ENCODE measurements at places on chromosomes 2 and 18.

- no peak for DNase-seq
Measured at GRCh38 chr18:69387186-69387585, 13.5 kb upstream of the DOK6 start.

GRCh38 chr18:77763530-77764145 is 514.0 kb downstream of the GALR1 start:
- DNase-seq = no peak

DNA sequence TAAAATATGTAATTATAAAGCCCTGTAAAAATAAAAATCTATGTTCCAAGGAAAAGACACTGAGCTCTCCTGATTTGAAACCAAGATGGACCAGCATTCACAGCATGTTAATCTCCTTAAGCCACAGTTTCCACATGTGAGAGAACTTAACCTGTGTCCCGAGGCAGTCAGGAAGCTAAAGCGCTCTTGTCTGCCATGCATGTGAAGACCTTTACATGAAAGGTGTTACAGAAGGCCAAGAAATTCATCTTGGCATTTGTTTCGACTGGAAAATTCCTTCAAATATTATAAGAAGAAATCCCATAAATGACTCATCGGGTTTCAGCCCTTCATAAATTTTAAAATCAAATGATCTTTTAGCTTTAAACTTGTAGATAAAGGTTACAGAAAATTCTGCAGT is 328.6 kb downstream of the CDH2 start:
- no peak for DNase-seq

GRCh38 chr2:72780477-72780876 is 45.4 kb downstream of the EXOC6B start:
- DNase-seq = no peak

DNA sequence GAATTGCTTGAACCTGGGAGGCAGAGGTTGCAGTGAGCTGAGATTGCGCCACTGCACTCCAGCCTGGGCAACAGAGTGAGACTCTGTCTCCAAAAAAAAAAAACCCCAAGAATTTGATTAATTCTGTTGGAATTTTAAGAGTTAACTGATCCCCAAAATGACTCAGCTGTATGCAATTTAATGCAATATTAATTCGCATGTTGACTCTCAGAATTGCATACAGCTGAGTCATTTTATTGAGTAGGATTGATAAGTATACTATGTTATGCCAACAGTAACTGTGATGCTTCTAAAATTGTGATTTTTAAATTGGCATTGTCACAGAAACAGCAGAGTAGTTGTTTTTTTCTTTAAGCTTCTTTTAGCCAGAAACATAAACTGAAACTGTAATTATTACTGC is 19.6 kb downstream of the MSH2 start:
- no peak for DNase-seq

- no peak for DNase-seq
Measured at GRCh38 chr2:164609790-164610189, 11.5 kb downstream of the GRB14 start.

DNA sequence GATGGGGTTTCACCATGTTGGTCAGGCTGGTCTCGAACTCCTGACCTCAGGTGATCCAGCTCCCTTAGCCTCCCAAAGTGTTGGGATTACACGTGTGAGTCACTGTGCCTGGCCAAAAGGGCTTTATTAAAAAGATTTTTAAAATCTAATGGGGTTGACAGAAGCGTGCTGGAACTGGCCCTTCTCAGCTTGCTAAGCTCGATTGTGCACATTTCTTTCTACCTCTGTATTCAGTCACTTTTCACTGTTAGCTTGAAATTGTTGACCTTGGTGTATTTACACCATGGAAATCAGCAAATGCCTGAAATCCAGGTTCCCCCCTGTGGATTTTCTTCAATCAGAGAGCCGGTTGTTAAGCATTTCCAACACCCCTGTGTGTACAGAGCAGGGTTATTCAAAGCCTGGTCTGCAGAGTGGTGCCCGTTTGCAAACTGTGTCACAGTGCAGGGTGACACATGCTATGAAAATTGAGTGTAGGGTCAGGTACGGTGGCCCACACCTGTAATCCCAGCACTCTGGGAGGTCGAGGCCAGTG is 140.2 kb downstream of the TGIF1 start:
- DNase-seq = no peak

GRCh38 chr2:229087843-229088516 is 183.1 kb downstream of the PID1 start:
- DNase-seq = no peak

GRCh38 chr2:240426845-240427721 is 8.4 kb upstream of the GPC1 start:
- DNase-seq = no peak

GRCh38 chr2:33746208-33746800 is 147.2 kb upstream of the FAM98A start:
- DNase-seq = no peak

DNA sequence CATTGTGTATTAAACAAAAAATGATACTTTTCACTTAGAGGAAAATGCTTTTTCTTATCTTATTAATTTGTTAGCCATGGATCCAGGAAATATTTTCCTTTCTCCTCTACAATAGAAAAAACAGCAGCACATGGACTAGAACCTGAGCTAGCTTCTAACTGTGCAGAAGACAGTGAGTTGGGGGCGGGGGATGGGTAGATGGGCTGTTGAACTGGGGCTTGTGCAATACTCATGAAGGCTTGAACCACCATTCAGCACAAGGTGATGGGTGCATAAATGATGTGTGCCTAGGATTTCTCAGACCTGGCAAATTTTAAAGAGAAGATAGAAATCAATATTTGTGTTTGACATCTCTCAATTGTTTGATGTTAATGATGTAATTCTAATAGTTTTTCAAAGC is 42.0 kb downstream of the COL5A2 start:
- no peak for DNase-seq

DNA sequence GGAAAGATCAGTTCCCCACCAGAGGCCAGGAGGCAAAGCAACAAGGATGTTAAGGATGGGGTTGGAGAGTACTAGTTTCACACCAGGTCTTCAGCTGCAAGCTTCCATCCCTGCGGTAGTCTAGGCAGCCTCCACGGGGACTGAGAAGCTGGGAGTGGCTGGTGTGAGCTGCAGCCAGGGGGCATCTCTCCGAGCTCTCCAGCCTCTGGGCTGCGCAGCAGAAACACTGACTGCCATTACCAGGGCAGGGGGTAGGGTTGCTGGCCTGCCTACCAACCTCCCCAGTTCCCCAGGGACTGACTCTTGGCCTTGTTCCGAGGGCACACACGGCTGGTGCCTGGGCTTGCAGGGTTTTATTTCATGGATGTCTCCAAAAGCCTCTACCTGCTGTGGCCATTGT is 15.9 kb downstream of the GATA6 start:
- DNase-seq = no peak

- no peak for DNase-seq
Measured at GRCh38 chr18:63161032-63161760, 158.4 kb downstream of the BCL2 start.

DNA sequence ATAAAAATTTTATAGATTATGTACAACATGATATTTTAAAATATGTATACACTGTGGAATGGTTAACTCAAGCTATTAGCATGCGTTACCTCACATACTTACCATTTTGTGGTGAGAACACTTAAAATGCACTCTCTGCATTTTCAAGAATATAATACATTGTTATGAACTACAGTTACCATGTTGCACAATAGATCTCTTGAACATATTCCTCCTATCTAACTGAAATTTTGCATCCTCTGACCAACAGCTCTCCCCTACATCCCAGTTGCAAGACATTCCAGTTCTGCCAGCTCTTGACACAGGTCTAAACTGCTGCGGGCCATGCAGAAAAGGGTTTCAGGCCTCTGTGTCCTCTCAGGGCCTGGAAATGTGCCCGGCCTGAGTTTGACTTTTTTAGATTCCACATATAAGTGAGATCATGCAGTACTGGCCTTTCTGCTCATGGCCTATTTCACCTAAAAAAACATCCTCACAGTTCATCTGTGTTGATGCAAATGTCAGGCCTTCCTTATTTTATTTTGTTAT is 113.7 kb downstream of the CDCA7 start:
- DNase-seq = no peak
